ENCODE measurements at places on chromosomes 7 and 10.

GRCh38 chr10:26911811-26912461 is 51.2 kb upstream of the ABI1 start:
- no peak for DNase-seq

DNA sequence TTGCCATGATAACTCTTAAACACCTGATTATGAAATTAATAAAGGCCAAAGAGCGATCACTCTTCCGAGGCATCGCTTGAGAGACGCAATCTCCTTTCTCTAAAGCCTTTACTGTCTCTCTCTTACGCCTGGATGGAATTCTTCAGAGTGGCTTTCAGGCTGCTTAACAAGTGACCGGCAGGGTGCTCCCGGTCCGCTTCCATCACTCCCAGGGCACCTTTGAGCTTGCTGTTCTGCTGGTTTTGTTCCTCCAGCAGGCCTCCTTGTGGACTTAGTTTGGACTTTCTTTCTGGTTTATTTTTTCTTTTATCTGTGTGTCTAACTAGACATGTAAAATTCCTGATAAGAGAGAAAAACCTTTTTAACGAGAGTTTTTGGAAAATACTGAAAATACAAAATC is 60.9 kb downstream of the MRPL32 start:
- DNase-seq, result no peak

DNA sequence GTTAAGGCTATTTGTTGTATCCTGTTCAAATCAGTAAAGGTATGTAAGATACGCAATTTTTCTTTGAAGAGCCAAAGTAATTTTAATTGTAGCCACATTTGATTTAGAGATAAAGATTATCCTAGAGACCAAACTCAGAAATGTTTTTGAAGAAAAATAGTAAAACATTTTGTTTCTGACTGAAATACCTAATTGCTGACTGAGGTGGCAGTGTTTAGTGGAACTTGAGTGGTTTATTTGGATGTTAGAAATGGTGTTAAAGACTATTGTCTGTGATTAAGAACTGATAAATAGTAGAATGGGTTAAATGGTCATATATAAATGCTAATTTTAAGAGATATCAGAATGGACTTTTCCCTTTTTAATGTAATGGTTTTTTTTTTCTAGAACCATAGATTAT is 15.3 kb downstream of the EDRF1 start:
- DNase-seq, result no peak

DNA sequence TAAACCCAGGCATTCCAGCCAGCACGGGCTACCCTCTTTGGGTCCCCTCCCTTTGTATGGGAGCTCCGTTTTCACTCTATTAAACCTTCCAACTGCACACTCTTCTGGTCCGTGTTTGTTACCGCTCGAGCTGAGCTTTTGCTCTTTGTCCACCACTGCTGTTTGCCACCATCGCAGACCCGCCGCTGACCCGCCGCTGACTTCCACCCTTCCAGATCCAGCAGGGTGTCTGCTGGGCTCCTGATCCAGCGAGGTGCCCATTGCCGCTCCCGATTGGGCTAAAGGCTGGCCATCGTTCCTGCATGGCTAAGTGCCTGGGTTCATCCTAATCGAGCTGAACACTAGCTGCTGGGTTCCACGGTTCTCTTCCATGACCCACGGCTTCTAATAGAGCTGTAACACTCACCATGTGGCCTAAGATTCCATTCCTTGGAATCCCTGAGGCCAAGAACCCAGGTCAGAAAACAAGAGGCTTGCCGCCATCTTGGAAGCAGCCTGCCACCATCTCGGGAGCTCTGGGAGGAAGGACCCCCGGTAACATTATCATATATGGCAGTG is 14.5 kb downstream of the ZNF277 start:
- no peak for DNase-seq

DNA sequence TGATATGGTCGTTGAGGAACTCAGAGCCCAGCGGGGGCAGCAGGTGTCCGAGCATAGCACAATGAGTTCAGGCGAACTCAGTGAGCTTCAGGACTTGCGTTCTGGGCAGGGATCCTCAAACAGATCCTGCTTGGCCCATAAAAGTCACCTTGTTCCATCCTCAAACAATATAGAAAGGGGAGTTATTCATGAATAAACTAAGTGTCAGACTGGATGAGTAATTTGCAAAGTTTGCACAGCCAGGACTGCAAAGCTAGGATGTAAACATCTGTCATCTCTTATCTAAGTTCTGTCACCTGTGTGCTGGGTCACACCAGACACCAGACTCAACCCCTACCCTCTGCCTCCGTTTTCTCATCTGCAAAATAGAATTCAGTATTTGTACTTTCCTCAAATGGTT is 58.0 kb upstream of the PFKP start:
- no peak for DNase-seq

- no peak for DNase-seq
Observed at GRCh38 chr10:98264378-98265065, 3.5 kb downstream of the LOXL4 start.

DNA sequence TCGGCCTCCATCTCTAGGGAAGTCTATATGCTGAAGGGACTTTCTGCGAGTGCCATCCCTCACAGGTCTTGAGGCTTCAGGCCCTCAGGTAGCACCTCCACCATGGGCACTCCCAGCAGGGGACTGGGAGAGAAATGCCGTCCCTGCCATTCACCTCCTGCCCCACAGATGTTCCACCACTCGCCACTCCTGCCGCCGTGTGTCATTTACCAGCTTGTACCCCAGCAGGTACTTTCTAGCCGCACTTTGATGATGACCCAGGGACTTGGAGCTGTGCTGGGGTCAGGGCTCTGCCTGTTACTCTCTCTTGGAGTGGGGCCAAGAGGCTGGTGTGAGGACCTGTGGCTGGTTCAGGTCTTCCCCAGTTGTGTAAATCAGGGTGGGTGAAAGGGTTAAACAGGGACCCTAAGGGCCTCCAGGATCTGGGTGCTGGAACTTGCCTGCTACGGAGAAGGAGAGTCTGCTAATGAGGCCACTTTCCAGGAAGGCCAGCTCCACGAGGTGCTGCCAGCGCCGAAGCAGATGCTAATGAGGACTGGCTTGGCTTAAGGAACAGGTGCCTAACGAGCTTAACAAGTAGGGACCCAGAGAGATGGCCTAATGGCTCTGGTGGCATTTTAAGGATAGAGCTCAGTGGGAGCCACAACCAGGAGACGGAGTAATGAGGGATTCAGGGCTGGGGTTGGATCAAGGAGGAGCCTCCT is 32.4 kb downstream of the CRHR2 start:
- DNase-seq, result no peak

GRCh38 chr10:129759214-129760002 is 204.7 kb downstream of the EBF3 start:
- no peak for DNase-seq

- no peak for DNase-seq
Observed at GRCh38 chr10:43312612-43313011, 45.7 kb upstream of the RASGEF1A start.

DNA sequence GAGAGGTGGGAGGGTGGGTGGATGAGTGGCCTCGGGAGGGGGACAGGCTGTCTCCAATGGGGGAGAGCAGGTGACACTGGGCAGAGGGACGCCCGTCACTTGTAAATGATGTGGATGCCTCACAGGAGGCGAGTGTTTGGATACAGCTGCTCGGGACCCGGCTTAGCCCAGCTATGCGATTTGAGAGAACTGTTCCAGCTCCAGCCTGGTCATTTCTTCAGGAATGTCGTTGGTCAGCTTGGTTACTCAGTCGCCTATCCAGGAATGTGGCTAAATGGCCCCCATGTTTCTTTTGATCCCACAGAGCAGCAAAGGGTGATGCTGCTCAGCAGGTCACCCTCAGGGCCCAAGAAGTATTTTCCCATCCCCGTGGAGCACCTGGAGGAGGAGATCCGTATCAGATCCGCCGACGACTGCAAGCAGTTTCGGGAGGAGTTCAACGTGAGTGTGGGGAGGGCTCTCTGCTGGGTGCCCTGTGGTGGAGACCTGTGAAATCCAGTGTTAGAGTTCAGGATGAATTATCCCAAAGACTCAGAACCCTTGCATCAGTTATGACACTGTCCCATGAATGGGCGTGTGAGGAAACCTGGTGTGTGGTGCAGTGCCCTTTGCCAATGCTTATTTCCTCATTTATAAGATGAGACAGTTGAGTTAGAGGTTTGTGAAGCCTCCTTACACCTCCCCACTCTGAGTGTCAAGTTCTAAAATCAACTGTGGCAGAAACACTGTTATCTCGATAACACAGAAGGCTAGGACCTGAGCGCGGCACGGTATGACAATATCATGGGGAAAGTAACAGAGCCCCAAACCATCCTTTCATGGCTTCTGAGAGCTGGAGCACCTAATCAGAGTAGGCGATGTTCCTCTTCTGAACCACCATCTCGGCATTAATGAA is 76.8 kb downstream of the MKI67 start:
- DNase-seq, result no peak

- no peak for DNase-seq
Observed at GRCh38 chr7:14252458-14252857, 263.0 kb upstream of the ETV1 start.

GRCh38 chr7:32048970-32049491 is 21.2 kb downstream of the PDE1C start:
- no peak for DNase-seq

DNA sequence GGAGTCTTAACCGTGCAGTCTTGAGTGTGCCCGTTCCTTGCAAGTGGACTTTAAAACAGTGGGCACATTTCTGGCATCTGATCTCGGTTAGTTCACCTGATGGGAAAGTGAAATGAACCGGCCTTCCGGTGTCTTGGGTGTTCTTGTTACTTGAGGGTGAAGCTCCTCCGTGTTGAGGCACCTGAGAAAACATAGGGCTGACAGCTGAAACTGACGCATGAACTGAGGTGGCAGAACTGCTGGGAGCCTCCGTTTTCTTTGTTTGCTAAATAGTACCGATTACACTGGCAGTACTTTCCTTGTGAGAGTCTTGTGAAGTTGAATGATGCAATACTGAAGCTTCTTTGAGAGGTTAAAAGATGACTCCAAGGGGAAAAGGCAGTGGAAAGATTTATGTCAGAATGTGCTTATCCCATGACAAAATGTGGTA is 62.8 kb upstream of the SAMD8 start:
- DNase-seq, result no peak

DNA sequence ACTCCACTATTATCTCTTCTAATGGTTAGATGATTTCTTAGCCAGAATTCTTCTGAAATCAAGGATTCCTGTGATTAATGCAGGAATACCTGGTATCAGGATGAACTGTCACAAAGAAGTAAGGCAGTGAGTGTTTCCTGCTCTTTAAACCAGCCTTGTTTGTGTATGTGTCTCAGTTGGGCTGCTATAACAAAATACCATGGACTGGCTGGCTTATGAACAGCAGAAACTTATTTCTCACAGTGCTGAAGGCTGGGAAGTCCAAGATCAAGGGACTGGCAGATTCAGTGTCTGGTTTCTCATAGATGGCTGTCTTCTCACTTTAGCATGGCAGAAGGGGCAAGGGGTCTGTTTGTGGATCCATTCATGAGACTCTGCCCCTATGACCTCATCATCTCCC is 42.7 kb downstream of the LRMDA start:
- DNase-seq, result no peak

DNA sequence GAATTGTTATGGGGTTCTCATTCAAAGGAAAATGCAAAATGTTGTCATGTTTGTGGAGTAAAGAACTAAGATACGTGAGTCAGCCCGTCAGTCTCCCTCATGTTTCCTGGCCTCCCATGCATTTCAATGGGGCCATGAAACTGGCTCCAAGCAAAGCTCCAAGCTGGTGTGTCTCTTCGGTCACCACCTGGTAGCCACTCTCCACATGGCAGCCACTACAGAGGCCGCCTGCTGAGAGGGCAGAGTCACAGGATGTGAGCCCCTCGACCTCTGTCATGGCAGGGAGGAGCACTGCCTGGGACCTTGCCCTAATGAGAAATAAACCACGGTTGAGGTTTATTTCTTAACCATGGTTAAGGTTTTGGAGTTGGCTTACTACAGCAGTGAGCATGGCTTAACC is 62.6 kb downstream of the AOC1 start:
- DNase-seq, result no peak

GRCh38 chr7:5574770-5575269 is 151.2 kb upstream of the TNRC18 start:
- no peak for DNase-seq

GRCh38 chr7:48148311-48148710 is 22.9 kb upstream of the ABCA13 start:
- DNase-seq, result no peak

DNA sequence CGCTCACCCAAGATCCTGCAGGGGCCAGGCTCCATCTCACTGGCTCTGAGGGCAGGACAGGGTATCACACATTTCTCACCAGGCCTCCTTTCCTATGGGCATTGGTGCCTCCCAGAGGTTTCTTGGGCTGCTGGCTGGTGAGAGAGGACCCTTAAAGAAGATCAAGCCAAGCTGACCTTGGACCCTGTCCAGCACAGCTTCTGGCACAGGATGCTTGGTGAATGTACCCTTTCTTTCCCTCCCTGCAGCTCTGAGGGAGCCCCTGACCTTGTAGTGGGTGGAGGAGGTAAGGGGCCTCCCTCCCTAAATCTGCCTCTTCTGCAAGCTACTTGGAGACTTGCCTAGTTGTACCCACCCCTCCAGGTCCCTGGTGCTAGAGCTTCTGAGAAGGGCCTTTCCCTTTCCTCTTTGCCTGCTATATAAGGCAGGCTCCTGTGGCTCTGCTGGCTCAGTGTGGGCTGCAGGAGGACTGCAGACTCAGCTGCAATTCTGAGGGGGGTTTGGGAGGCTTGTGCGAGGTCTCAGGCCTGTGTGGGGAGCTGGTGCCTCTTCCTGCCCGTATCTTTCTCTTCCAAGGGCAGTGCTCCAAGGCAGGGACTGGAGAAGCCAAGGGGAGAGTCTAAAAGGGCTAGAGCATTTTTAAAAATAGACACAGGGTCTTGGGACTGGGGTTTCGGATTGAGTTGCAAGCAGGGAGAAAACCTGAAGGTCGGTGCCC is 11.7 kb upstream of the TRIM8 start:
- no peak for DNase-seq

DNA sequence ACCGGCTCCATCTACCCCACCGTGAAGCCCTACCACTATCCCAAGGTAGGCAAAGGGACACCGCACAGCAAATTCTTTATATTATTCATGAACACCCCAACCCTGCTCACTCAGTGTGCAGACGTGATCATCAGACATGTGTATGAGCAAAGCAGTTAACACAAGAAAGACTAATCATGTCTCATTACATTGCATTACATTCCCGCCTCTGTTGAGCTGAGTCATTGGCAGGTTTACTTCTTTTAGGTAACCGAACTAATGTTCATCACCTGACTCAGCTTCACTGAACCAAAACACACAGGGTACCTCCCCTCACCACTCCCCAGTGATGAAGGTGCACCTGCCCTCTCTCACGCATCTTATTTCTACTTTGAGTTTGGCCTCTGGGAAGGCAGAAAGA is 233.4 kb downstream of the PAXIP1 start:
- no peak for DNase-seq

DNA sequence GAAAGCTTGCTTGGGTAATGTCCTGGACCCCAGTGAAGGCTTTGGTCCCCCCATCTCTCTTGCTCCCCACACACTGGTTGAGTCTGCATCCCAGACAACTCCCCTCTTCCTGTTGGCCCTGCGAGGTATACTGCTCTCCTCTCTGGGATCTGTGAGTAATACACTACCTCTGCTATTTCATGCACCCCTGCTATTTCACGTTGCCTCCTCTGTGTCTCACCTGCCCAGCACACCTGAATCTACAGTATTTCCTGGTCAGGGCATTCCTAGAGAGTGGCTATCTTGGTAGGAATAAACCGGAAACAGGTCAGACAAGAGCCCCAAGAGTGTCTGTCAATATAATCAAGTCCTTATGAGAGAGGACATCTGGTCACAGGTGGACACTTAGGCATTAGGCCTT is 114.3 kb upstream of the ODAD2 start:
- DNase-seq, result no peak

Data from T1000 (cell line).